Heart right ventricle (tissue), 16 donors: ENCODE measurements at places on chromosomes 4 and X. TPM values are rescaled to one million over a fixed set of nuclear protein-coding genes. Genes with fewer than 3 reads are reported as not detected.
A peak's percentile ranks its signal among the peaks of the same experiment; 100 is the strongest.

FGB gene
- not detected for polyA plus RNA-seq

CAPN6 gene
- 0.03 TPM for polyA plus RNA-seq

NBDY gene
- 29.1 TPM for polyA plus RNA-seq

MAOB gene
- polyA plus RNA-seq: 24.7 TPM

EXOC1L gene
- polyA plus RNA-seq: 0.12 TPM

FRG2 gene
- not detected for polyA plus RNA-seq

FTHL17 gene
- not detected for polyA plus RNA-seq

IL3RA gene
- polyA plus RNA-seq: 20.8 TPM

NOA1 gene
- polyA plus RNA-seq: 3.6 TPM

CPXCR1 gene
- polyA plus RNA-seq: not detected

SULT1B1 gene
- 0.22 TPM for polyA plus RNA-seq

IL2 gene
- not detected for polyA plus RNA-seq

SHOX gene
- polyA plus RNA-seq: not detected

USP17L18 gene
- not detected for polyA plus RNA-seq

CT83 gene
- polyA plus RNA-seq: not detected

PPM1K gene
- polyA plus RNA-seq: 47.4 TPM

SHROOM4 gene
- 3.6 TPM for polyA plus RNA-seq

- H3K36me3 ChIP-seq: no peaks in the 10 kb centered on the region
- H3K4me1 ChIP-seq: peaks cover 13% of the 10 kb centered on the region
- no peaks in the 10 kb centered on the region for H3K27me3 ChIP-seq
- H3K27ac ChIP-seq: no peak overlapping the region
- DNase-seq: no peak
- no peak overlapping the region for H3K4me3 ChIP-seq
These were observed 26.8 kb downstream of the SLC39A8 start for GRCh38 chr4:102318526-102318925.

DNA sequence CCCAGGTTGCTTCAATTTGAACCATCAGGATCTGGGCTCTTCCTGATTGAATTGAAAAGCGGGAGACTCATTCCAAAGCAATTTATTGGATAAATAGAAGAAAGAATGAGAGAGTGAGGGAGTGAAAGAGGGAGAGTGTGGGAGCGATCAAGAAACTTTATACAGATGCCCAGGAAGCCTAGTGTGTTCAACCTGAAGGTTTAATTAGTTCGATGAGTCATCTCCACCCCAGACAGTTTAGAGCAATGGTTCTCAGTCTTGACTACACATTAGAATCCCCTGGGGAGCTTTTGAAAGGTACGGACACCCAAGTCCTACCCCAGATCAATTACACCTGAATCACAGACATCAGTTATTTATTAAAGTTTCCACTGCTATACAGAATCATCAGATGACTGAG lies 61.5 kb downstream of the GEMIN8 start:
- no peak overlapping the region for H3K4me3 ChIP-seq
- no peaks in the 10 kb centered on the region for H3K27me3 ChIP-seq
- H3K4me1 ChIP-seq: no peaks in the 10 kb centered on the region

GRCh38 chr4:65917486-65917885 lies 247.2 kb upstream of the EPHA5 start:
- no peak for DNase-seq
- no peaks in the 10 kb centered on the region for H3K27me3 ChIP-seq
- H3K36me3 ChIP-seq: no peaks in the 10 kb centered on the region
- no peak overlapping the region for H3K27ac ChIP-seq
- H3K4me3 ChIP-seq: no peak overlapping the region

DNA sequence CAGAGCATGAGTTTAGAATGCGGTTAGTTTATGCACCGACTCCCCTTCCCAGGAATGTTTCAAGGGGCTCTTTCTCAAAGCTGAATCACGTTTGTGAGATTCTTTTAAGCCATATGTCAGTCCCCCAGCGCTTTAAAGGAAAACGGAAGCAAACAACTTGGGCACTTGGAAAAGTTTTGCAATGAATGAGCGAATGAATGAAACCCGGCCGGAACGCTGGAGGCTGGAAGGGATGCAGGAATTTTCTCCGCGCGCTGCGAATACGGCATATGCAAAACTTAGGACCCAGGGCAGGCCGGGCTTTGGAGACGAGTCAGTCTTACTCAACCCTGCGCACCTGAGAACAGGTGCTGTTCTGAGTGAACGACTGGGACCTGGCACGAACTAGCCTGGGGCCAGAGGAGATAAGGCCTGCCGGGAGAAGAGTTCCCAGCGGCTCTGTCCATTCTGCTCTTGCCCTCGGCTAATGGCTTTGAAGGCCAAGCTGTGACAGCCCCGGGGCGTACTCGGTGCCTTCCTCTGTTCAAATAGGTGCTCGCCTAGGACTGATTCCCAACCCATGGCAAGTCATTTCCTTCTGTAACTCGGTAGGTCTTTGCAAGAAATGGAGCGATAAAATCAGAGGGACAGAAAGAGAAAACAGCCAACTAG lies 743 bp upstream of the NRK start:
- peak overlapping the region; percentile 40 for H3K27ac ChIP-seq
- no peaks in the 10 kb centered on the region for H3K4me1 ChIP-seq
- no peaks in the 10 kb centered on the region for H3K36me3 ChIP-seq
- DNase-seq: no peak

DNA sequence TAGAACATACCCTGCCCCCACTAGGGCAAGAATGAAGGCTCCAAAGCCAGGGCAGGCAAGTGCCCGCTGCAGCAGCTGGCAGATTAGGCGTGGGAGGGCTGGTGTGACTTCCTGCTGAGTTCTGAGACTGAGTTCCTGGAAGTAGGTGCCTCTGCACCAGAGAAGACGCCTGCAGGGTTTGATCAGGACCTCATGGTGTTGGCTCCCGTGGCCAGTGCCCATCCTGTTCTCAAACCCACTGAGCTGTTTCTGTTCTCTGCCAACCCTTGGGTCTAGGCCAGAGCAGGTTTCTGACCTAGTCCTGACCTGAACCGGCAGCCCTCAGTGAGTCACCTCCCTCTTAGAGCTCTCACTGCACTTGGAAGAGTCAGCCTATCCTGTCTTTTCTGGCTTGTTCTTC lies 220.7 kb downstream of the HS6ST2 start:
- no peaks in the 10 kb centered on the region for H3K27me3 ChIP-seq
- DNase-seq: no peak
- H3K27ac ChIP-seq: no peak overlapping the region
- H3K4me1 ChIP-seq: no peaks in the 10 kb centered on the region
- no peaks in the 10 kb centered on the region for H3K36me3 ChIP-seq

DNA sequence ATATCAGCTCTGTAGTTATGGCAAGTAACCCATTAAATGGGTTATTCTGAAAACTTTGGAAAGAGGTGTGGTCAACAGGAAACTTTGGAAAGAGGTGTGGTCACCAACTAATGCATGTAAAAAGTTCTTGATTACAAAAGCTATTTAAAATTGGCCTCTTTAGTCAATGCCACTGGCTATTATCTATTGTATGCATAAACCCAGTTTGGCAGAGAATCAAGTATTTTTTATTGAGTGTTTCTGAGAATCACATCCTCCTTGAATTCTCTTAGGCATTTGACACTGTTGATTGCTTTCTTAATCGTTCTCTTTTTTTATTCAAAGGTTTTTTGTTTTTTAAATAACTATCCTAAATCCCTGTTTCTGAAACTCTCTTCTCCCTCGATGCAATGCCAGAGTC lies 7.5 kb downstream of the P2RY4 start:
- no peak for DNase-seq
- H3K4me3 ChIP-seq: no peak overlapping the region
- no peaks in the 10 kb centered on the region for H3K4me1 ChIP-seq
- H3K27me3 ChIP-seq: no peaks in the 10 kb centered on the region

- no peak overlapping the region for H3K27ac ChIP-seq
- H3K4me1 ChIP-seq: peaks cover 4% of the 10 kb centered on the region
- no peak overlapping the region for H3K4me3 ChIP-seq
- DNase-seq: no peak
- H3K27me3 ChIP-seq: no peaks in the 10 kb centered on the region
- no peaks in the 10 kb centered on the region for H3K36me3 ChIP-seq
These were observed 31.5 kb downstream of the TEC start for GRCh38 chr4:48237996-48238645.

GRCh38 chr4:65893957-65894755 lies 223.9 kb upstream of the EPHA5 start:
- DNase-seq: no peak
- no peaks in the 10 kb centered on the region for H3K27me3 ChIP-seq
- no peak overlapping the region for H3K4me3 ChIP-seq
- H3K4me1 ChIP-seq: no peaks in the 10 kb centered on the region

GRCh38 chr4:170003071-170004070 lies 22.8 kb downstream of the MFAP3L start:
- no peaks in the 10 kb centered on the region for H3K4me1 ChIP-seq
- H3K4me3 ChIP-seq: no peak overlapping the region
- no peaks in the 10 kb centered on the region for H3K36me3 ChIP-seq

DNA sequence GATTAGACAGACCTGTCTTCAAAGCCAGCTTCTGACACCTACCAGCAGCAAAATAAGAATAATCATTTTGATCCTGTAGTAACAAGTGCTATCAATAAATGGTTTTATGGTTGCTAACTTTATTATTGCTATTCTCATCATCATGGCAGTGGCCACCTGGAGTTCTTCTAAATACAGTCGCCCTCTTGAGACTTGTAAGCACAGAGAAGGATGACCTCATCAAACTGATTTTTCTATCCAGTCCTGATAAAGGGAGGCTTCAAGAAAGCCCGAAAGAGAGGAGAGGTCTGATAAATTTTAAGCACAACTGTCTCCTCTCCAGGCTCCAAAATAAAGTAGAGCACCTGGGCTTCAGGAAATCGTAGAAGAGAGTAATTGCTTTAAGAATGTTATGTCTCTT lies 286.4 kb downstream of the USP46 start:
- H3K4me3 ChIP-seq: no peak overlapping the region
- H3K27me3 ChIP-seq: no peaks in the 10 kb centered on the region
- H3K27ac ChIP-seq: no peak overlapping the region
- no peaks in the 10 kb centered on the region for H3K36me3 ChIP-seq
- H3K4me1 ChIP-seq: peaks cover 9% of the 10 kb centered on the region

- H3K4me3 ChIP-seq: peak overlapping the region; percentile 5
- peak overlapping the region; percentile 82 for H3K27ac ChIP-seq
- DNase-seq: no peak
- H3K27me3 ChIP-seq: no peaks in the 10 kb centered on the region
These were observed 45.8 kb downstream of the KDR start for GRCh38 chr4:55079451-55080173.

GRCh38 chr4:184165291-184165690 lies 52.4 kb downstream of the ENPP6 start:
- DNase-seq: no peak
- no peaks in the 10 kb centered on the region for H3K36me3 ChIP-seq
- H3K27ac ChIP-seq: no peak overlapping the region
- H3K4me1 ChIP-seq: peaks cover 8% of the 10 kb centered on the region
- no peak overlapping the region for H3K4me3 ChIP-seq

DNA sequence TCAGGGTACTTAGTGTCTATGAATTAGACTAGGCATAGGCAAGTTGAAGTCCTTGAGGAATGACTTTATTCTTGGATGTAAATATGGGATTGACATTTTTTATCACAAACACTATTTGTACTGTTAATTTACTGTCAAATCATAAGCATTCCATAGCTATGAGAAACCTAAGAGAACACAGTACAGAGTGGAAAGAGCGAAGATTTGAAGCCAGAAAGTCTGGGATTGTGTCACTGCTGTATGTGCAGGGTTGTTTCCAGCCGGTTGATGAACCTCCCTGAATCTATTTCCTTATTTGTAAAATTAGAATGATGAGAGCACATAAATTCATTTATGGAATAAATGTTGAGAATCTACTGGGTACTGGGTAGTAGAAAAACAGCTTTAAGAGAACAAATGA lies 14.4 kb upstream of the KLHL5 start:
- no peaks in the 10 kb centered on the region for H3K27me3 ChIP-seq
- H3K27ac ChIP-seq: peak overlapping the region; percentile 10
- peaks cover 76% of the 10 kb centered on the region for H3K4me1 ChIP-seq
- DNase-seq: no peak
- H3K4me3 ChIP-seq: no peak overlapping the region

GRCh38 chrX:108219949-108220601 lies 128.5 kb downstream of the ATG4A start:
- no peak for DNase-seq
- no peaks in the 10 kb centered on the region for H3K36me3 ChIP-seq
- H3K4me1 ChIP-seq: no peaks in the 10 kb centered on the region
- H3K27me3 ChIP-seq: no peaks in the 10 kb centered on the region
- no peak overlapping the region for H3K4me3 ChIP-seq

- no peak overlapping the region for H3K4me3 ChIP-seq
- H3K4me1 ChIP-seq: no peaks in the 10 kb centered on the region
- H3K27ac ChIP-seq: no peak overlapping the region
- no peak for DNase-seq
These were observed 592.2 kb downstream of the SMARCA1 start for GRCh38 chrX:128931071-128931470.

DNA sequence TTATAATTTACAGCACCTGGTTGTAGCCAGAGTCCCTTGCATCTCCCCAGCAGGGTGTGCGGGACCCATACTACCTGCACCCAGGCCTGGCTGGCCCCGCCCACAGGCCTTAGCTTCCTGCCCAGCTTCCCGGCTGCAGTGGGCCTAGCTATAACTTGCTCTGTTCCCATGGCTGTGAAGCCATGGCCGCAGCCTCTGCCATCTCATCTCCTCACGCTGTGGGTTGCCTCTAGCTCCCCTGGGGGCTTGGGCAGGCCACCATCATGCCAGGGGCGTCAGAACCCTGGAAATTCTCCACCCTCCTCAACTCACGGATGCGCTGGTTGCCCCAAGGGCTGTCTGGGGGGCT lies 26.1 kb upstream of the SORBS2 start:
- H3K4me3 ChIP-seq: no peak overlapping the region
- peak overlapping the region; percentile 89 for H3K27ac ChIP-seq
- no peaks in the 10 kb centered on the region for H3K27me3 ChIP-seq
- peaks cover 21% of the 10 kb centered on the region for H3K4me1 ChIP-seq
- no peaks in the 10 kb centered on the region for H3K36me3 ChIP-seq

- peak; percentile 5 for DNase-seq
- H3K4me1 ChIP-seq: no peaks in the 10 kb centered on the region
- H3K27me3 ChIP-seq: no peaks in the 10 kb centered on the region
- H3K4me3 ChIP-seq: peak within 1 kb of the TSS; percentile 39
- peak within 1 kb of the TSS; percentile 63 for H3K27ac ChIP-seq
These were observed at the start of gene XK for GRCh38 chrX:37685381-37686359. XK (plus strand) TSS chrX:37685791; CDS start chrX:37685962, 171 bp downstream.

- H3K27me3 ChIP-seq: no peaks in the 10 kb centered on the region
- H3K36me3 ChIP-seq: no peaks in the 10 kb centered on the region
- no peak for DNase-seq
These were observed 56.4 kb upstream of the SPOCK3 start for GRCh38 chr4:167290678-167291077.

DNA sequence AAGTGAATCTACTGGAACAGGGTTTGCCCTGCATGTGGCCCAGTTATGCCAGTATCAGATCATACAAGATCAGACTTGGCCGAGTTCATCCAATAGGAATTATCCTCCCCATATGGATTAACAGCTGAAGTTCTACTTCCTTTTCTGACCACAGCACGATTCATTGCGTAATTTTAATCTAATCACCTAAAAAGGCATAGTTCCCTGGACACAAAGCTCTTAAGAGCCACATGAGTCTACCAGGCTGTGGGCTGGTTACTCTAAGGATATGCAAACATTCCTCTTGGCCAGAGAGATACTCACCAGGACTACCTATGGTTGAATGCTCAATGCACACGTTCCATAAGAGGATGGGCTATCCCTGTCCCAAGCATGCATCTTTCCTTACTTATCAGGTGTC lies 46.9 kb downstream of the CHST7 start:
- no peaks in the 10 kb centered on the region for H3K27me3 ChIP-seq
- no peak overlapping the region for H3K4me3 ChIP-seq
- H3K27ac ChIP-seq: no peak overlapping the region
- H3K4me1 ChIP-seq: no peaks in the 10 kb centered on the region
- H3K36me3 ChIP-seq: no peaks in the 10 kb centered on the region
- no peak for DNase-seq
